ENCODE measurements at places on chromosomes 5 and 9.

DNA sequence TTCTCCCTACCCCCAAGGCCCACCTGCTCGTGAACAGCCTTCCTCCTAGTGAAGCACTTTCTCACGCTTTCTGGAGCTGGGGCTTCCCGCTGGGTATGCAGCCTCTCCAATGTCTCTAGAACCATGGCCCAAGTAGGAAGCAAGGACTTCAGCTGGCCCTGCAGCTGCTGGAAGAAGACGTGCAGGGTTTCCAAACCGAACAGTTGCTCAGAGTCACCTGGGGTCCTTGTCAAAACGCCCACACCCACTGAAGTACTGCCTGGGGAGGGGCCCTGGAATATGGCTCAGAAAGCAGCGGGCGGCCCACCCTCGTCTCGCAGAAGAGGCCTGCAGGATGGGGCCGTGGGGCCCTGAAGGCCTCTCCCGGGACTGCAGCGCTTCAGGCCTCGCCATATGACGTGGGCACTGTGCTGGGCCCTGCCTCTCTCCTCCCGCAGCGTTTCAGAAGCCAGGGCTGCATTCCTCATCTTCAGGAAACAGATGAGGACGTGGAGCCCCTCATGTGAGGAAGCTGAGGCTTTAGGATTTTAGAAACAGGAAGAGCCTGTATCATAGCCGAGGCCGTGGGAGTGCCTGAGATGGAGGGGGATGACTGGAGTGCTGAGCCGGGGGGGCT lies 116.0 kb upstream of the LMX1B start:
- no peak for DNase-seq

DNA sequence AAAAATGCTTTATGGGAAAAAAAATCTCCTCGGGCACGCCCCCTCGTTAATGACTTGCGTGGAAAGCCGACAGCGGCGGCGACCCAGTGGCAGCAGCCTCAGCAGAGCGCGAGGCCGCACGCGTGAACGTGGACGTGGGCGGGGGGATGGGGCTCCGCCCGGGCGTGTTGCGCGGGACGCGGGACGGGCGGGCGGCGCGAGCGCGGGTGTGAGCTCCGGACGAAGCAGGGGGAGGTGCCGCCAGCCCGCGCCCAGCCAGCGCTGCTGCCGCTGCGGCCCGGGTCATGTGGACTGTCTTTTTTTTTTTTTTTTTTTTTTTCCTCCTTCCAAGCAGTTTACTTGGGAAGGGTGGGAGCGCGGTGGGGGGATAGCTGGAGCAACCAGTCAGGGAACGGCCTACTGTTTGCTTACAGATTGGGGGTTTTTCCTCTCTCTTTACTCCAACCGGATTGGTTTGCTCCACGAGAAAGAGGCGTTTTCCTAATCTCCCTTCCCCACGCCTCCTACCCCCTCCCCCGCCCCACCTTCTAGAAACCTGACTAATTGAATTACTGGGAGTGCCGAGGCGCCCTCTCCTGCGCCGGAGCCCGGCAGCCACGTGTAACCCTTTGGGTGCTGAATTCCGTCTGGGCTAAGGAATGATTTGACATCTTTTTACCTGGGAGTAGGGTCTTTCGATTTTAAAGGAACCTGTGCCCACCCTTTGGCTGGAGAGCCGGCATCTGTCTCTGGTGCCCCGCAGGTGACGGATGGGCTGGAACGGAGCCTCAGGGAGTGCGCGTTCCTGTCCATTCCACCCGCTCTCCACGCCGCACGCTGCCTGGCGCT lies 1.7 kb upstream of the EFNA5 start:
- no peak for DNase-seq

GRCh38 chr5:35470866-35471265 lies 146.8 kb upstream of the SPEF2 start:
- no peak for DNase-seq

GRCh38 chr9:94941211-94941875 lies 214.8 kb downstream of the AOPEP start:
- DNase-seq = no peak

- DNase-seq = no peak
Observed at GRCh38 chr5:53871050-53871449, 310.6 kb downstream of the NDUFS4 start.

GRCh38 chr9:3879315-3879714 lies 353.5 kb upstream of the RFX3 start:
- no peak for DNase-seq

GRCh38 chr5:112574536-112574935 lies 155.5 kb upstream of the EPB41L4A start:
- no peak for DNase-seq

DNA sequence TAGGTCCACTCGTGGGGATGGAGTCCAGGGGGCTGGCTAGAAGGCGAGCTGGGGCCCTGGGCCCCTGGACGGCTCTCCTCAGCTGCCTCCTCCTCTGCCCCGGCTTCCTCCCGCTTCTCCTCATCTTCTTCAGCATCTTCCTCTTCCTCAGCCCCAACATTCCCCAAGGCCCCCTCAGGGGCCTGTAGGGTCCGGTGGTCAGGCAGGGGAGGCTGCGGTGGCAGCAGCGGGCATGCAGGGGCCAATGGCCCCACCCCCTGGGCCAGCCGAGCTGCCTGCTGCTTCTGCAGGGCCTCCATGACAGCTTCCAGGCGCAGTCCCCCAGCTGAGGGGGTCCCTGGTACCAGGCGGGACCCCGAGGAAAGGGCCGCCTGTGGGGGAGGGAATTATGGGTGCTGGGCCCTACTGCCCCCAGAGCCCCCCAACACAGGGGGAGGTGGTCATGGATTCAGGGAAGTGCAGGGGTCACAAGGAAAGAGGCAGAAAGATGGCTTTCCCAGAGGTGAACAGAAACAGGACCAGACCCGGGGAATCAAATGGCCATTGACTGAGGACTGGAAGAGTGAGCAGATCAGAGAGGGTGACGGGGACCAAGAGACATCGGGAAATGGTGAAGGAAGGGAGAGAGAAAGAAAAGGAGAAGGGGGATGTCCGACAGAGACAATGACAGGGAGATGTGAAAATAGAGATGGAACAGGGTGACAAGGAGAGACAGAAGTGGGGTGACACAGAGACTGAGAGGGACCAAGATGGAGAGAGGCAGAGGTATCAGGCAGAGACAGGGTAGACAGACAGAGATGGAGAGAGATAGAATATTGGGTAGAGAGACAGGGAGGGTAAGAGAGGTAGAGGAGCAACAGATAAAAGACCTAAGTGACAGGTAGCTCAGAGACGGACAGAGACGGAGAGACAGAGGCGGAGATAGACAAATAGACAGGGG lies 880 bp downstream of the ARID3C start:
- no peak for DNase-seq

GRCh38 chr5:133680830-133681565 lies 68.7 kb upstream of the FSTL4 start:
- DNase-seq = no peak

DNA sequence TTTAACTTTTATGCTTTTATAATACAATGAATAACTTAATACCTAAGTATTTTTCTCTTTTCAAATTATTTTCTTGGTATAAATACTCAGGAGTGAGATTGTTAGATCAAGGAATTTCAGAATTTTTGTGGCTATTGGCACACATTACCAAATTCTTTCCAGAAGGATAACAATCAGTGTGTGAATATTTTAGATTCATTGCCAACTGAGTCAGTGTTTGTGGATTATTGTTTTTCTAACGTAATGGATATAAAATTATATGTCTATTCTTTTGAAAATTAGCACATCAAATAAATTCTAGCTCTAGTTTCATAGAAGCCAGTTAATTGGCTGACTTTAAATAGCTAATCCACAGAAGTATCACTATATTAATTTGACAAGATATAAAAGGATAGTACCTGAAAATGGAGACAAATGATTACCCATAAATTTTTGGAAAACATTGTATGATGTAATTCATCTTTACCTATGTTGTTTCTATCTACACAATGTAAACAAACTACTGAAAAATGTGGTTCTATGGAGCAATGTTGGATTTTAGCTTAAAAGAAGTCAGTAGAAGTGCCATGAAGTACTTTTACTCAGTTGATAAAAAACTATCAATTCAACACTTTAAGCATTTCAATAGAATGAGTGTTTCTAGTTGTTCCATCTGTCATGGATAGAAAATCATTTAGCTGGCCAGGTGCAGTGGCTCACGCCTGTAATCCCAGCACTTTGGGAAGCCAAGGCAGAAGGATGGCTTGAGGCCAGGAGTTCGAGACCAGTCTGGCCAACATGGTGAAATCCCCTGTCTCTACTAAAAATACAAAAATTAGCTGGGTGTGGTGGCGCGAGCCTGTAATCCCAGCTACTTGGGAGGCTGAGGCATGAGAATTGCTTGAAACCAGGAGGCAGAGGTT lies 185.1 kb downstream of the ADAMTSL1 start:
- DNase-seq = no peak

GRCh38 chr5:55708732-55709131 lies 3.4 kb downstream of the SLC38A9 start:
- DNase-seq = no peak

GRCh38 chr9:86660146-86660943 lies 287.0 kb downstream of the GAS1 start:
- DNase-seq = no peak

GRCh38 chr9:114856215-114856941 lies 50.5 kb upstream of the TNFSF15 start:
- DNase-seq = no peak

DNA sequence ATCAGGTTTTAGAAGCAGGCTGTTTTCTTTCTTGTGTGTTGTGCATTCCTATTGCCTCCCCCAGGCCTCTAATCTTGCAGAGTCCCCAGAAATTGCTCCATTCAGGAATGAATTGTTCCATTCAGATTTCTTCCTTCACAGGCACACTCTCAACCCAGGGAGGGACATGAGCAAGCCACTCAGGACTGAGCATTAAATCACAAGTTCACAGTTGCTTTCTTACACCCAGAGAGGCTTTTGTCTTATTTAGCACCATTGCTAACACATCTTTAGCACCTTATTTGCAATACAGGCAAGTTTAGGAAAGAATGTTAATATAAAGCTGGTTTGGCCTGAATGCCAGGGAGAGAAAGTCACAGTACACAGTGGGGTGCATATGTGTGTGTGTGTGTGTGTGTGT lies 221.4 kb downstream of the RAB3C start:
- DNase-seq = no peak

DNA sequence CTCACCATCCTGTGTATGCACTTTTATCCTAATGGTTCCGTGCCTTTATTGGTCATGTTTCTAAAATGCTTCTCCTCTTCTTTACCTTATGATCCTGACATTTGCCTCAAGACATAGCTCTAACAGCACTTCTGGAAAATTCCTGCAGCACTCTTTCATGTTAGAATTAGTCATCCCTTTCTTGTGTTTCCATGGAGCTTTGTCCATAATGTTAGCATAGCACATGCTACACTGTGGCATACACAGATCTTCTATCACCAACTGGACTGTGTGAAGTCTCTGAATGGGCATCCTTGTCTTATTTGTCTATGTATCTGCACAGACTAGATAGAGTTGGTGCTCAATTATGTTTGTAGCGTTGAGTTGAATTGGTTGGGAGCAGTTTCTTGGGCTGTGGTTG lies 2.0 kb downstream of the SCGB3A2 start:
- DNase-seq = no peak

All from KG1 (cell line).